ENCODE measurements at places on chromosomes 6 and 20.

DNA sequence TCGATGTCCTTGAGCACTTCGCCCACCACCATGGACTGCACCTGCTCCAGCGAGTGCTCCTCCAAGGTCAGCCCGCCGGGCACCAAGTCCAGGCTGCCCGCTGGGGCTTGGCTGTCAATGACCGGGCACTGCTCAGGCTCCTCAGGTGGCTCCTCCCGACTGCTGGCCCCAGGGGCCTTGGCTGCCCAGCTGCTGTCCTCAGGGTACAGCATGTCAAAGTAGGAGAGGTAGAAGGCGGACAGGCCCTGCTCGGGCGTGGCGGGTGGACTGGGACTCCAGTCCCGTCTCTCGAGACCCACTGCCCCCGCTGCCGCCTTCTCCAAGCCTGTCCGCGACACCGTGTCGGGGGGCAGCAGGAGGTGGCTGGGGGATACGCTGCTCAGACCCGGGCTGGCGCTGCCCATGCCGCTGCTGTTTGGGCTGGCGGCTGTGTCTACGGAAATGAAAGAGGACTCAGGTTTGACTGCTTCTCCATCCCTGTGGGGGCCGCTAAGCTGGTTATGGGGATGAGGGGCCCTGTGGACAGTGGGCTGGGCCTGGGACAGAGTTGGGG is 12.0 kb downstream of the SPDEF start:
- DNase-seq: no peak

DNA sequence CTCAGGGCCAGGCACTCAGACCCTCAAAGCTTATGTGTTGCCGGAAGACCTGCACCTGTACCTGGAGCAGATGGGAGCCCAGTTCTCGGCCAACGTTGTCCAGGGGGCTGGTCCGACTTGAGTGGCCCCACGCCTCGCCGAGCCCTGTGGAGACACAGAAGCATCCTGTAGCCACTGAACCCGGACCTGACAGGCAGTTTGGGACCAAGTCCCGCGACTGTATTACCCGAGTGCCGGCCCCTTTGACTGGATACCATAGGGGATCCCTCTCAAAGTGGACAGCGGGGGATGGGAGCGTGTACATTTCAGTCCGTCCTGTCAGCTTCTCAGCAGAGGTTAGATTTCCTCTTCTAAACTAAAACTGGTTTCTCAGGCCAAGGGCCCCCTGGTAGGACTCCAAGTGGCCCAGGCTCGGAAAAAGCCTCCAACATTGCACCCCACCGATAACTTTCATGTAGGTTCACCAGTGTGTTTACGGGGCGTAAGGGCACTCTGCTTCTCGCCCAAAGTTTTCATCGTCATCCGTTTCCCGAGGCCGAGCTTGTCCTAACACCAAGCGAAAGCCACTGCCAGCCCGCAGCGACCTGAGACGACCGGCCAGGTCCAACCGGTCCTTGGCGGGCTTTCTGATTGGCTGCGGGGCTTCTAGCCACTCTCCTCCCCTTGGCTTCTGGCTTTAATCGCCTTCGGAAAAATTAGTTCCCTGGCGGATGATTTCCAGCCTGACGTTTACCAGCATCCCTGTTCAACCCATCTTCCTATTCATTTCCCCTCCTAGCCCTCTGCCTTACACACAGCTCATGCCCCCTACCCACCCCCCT is 10.8 kb downstream of the SIM1 start:
- DNase-seq: no peak

DNA sequence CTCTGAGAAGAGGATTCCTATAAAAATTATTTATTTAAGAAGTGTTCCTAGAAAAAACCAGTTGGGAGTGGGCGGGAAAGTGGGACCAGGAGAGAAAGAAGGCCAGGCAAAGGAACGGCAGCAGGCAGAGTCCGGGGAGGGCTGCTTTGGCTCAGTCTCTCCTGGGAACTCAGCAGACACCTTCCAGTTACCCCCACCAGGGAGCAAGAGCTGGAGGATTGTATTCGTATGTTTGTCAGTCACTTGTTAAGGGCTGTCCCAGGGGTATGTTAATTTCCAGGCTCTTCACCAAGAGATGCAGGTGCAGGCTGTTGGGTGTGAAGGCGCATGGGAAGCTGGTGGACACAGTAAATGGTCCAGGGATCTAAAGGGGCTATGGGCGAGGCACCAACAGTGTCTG is 53.0 kb upstream of the CHD6 start:
- DNase-seq: no peak

DNA sequence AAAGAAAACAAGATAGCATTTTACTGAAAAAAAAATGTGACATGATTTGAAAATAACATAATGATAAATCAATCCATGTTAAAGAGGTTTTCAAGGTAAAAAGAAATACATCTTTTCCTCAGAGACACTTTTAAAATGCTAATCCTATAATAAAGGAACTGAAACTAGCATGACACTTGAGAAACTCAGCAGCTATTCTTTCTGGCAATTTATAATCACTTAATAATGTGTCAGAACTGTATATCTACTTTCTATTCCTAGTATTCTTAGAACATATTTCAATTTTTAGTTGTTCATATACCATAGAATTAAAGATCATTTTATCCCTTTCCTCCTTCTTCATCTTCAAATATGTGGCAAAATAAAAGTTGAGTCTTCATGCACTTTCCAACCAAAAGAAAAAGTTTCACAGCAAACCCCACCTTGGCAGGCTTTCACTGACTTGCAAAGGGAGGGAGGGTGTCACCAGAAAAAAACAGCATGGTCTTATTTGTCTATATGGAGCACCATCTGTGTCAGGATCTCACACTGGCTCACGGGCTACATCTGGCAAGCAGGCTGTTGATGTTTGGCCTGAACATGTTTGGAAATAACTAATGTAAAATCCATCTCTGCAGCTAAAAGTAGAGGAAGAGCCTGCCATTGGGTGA is 48.5 kb downstream of the FHL5 start:
- DNase-seq: no peak

- no peak for DNase-seq
Observed at GRCh38 chr20:1862663-1863053, 32.5 kb upstream of the SIRPA start.

DNA sequence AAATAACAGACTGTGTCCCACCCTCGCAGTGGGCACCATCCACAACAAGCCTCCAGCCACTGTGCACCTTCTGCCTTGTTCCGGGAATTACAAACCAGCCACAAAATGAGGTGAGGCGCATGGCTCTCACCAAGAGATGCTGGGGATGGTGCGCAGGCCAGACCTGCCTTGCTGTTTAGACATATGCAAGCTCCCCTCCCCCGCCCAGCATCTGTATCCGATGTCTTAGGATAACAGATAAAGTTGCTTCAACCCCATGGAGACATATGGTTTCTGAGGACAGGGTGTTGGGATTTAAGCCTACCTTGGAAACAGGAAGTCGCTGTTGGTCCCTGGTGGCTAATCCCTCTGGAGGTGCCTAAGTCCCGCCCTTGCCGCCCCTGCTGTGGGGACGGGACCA is 50.4 kb upstream of the MPC1 start:
- no peak for DNase-seq

- DNase-seq: no peak
Observed at GRCh38 chr6:28977341-28978132, 27.6 kb downstream of the ZNF311 start.

DNA sequence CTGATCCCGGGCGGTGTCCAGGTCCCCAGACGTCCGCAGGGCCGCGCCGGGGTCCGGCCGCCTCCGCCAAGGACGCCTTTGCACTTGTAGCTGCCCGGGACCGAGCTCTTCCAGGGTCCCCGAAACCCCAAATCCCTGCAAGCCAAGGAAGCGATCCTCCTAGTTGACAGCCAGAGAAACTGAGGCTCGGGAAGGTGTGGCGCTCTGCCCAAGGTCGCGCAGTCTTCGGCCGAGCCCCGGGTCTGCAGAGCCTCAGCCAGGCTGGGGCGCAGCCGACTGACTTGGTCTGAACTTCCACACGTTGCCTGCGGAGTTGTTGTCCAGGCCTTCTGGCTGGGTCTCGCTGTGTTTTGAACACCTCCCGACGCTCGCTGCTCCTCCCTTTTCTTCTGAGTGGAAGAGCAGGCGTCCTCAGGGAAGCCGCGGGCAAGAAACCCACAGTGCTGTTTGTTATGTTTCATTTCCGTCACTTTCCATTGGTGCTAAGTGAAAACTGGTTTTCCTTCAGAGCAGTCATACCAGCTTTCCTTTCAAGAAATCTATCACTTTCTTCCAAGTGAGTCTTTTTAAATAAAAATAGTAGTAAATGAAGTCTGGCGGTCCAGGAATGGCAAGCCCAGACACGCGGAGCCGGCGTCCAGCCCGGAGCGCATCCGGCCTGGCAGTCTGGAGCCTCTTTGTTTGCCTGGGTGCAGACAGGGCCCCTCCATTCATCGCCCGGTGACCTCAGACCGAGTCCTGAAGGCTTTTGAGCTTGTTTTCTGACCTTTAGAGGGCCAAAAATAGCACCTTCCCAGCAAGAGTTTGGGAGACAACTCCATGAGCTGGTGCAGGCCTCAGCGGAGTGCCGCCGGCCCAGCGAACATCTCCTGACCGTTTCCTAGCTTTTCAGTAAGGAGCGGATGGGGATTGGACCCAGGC is 698 bp downstream of the FAM210B start:
- DNase-seq: no peak

GRCh38 chr6:16412982-16413381 is 174.6 kb downstream of the GMPR start:
- no peak for DNase-seq

DNA sequence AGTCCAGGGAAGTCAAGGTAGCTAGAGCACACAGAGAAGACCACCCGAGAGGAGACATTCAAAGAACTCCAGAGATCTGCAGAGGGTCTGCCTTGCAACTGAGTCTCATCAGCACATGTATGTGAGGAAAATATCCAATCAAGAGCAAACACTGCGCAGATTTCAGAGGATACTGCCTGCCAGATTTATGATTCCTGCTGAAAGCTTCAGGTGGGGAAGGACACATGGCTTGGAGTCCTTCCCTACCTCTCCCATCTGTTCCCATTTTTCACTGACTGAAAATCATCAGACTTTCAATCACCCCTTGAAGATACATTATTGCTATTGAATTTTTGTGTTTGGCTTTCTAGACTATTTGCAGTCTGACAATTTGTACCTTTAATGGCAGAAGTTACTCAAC is 7.6 kb upstream of the KIAA1586 start:
- no peak for DNase-seq

DNA sequence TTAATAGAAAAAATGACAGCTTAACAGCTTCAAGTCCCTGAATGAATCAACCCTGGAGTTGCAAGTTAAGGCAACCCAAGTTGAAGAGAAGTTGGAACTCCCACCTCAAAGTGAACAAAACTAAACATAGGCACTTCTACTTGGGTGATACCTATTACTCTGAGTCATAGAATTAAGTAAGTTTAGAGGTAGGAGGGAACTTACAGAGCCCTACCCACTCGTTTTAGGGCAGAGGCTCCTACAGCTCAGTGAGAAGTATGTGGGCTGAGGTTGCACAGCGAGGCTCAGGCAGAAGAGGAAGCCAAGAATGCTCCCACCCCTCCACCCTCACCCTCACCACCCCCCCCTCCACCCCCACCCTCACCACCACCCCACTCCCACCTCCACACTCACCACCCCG is 42.2 kb downstream of the NFATC2 start:
- DNase-seq: peak; percentile 60

DNA sequence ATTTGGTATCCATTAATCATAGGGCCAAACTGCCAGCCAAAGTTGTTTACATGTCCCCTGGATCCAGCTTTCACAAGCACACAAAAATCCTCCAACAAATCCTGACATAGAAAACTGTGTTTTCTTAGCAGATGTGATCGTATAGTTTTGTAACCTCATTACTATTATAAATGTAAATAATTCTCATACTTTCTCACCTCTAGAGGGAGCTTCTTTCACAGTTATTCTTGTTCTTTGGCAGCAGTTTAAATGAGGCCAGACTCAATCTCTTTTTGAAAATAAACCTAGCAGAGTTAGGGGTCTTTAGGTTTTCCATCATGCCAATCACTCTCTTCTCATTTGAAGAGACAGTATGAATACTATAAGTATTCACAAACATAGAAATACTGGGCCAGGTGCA is 17.0 kb upstream of the ZNF318 start:
- DNase-seq: no peak

- DNase-seq: no peak
Observed at GRCh38 chr6:18495236-18495635, 108.1 kb downstream of the RNF144B start.

DNA sequence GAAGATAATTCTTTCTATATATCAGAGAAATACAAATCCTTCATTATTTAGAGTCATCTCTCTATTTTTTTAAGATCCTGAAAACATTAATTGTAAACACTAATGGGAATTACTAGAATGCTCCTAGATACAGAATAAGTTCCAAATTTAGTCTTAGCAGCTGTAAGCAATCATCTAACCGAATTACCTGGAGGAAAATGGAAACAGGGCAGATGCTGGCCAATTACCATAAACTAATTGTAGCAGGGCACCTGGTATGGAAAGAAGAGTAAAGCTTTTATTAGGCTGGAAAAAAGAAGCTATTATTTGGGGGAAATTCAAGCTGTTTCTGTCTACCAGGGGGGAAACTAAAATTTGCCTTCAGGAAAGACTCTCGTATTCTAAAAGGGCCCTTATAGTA is 257.5 kb downstream of the MMUT start:
- DNase-seq: no peak

DNA sequence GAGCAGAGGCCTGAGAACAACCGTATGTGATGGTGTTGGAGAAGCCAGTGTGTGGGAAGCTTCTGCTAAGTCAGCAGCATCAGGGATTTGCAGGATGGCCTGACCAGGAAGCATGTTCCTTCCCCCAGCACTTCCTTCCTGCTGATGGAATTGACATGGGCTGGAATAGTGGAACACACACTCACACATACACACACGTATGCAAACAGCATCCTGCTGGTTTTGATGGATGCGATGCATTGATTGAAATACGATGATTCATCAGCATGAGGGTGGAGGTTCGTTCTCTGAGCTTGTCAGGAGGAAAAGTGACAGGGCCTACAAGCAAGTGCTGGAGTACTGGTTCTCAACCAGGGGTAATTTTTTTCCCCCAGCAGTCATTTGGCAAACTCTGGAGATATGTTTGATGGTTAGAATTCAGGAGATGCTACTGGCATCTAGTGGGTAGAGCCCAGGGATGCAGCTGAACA is 229.1 kb downstream of the NFATC2 start:
- DNase-seq: no peak

DNA sequence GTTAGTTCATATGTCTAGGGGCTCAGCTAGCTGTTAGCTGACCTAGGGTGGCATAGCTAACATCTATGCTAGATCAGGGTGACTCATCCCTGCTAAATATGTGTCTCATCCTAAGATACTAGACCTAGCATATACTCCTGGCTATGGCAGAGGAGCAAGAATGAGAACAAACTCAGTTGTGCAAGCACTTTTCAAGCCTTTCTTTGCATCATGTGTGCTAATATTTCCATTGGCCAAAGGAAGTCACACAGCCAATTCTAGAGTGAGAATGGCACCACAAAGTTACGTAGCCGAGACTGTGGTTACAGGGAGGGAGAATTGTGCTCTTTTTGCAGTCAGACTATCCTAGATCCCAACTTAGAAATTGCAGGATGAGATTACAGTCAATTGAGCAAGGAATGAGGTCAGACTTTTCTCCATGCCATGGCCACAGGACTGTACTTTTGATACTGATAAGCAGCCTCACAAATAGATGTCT is 78.7 kb downstream of the PLCB4 start:
- DNase-seq: no peak

Data from T-helper 2 cell treated with Interferon-gamma antibody and Interleukin-4, amounts not matched to agents 5 μg/mL and 100 μg/mL, for 36 hours (primary cell).